ENCODE measurements at places on chromosomes 1 and 21.

- DNase-seq, result no peak
These were observed 149.5 kb upstream of the NEGR1 start for GRCh38 chr1:72431810-72432209.

GRCh38 chr1:67522793-67523192, 92.6 kb upstream of the SERBP1 start:
- no peak for DNase-seq

DNA sequence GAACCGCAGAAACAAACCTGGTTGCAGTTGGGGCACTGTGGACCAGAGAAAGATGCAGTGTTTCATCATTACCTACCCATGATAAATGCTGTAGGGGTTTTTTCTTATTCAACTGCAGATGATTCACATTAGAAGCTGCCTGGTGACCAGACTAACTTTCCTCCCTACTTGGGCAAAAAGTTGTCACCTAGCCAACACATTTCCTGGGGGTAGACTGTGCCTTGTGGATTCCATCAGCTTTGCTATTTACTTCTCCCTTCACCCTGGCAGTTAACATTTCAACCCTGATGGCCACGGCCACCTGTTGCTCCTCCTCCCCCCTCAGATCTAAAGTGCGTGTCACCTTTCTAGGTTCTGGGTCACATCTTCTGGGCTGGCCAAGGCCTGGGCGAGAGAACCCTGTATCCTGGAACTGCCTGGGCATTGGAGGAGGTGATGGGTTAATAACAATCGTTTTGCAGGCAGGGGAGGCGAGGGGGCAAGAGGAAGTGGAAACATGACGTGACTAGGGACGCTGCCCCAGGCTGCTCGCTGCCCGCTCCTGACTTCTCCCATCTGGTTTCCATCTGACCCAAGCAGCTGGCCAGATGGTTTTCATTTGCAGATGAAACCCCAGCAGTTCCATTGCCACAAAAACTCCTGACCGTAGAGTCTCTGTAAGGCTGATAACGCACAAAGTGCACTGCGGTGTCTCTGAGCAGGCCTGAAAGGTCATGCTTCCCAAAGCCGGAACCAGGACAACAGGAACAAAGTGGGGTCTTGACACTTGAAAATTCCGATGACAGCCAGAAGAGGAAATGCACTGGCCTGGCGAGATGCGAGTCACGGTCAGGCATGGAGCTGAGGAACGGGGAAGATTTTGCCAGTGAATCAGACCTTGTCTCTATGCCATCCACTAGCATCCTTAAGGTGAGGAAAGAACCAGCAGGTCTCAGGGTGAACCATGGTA, 36.6 kb downstream of the CAPZB start:
- peak; percentile 49 for DNase-seq

DNA sequence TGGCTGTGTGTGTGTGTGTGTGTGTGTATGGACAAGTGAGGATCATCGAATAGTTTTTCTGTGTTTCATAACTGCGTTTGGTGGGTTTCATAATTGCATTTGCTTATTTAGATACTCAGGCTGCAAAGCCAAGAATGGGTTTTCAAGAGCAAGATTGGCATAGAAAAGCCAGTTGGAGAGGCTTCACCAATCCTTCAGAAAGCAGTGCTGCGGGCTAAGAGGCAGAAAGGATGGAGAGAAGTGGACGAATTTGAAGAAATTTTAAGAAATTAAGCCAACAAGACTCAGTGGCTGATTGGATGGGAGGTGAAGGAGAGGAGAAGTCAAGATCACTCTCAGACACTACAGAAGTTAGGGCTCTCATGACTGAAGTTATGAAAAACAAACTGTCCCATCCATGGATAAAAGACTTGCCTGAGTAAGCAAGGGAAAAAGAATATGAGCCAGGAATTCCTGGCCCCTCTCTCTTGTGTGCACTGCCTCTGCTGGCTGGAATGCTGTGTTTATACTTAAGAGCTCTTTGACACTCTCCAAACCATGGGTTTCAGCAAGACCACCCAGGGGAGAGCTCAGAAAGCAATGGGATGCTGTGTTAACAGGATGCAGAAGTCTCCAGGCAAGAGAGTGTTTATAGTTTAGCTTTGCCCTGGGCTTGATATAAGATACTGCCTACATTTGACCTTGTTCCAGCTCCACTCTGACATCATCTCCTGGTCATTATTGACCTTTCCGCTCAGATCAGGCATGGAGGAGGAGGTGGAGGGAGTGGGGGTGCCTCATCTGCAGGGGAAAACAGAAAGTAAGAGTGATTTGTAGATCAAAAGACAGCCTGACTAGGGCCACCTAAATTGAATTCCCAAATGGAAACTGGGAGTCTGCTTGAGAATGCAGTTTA, 232.0 kb upstream of the PLXNA2 start:
- no peak for DNase-seq

- DNase-seq, result no peak
These were observed 807.4 kb upstream of the ADGRL2 start for GRCh38 chr1:80993154-80993980.

DNA sequence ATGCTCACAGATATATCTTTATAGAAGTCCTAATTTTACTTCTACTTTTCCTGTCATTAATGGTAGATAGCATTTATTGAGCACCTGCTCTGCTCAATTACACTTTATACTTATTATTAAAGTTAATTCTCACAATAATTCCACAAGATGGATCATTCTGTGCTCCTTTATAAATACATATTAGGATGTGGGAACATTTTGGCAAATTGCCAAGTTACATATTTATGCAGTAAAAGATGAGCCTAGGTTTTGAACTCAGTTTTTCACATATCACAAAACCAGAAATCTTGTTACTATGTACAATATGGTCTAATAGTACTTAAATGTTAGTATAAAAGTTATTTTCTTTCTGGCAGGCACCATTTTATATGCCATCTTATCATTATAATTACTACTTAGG, 895.0 kb upstream of the B3GALT2 start:
- DNase-seq, result no peak

DNA sequence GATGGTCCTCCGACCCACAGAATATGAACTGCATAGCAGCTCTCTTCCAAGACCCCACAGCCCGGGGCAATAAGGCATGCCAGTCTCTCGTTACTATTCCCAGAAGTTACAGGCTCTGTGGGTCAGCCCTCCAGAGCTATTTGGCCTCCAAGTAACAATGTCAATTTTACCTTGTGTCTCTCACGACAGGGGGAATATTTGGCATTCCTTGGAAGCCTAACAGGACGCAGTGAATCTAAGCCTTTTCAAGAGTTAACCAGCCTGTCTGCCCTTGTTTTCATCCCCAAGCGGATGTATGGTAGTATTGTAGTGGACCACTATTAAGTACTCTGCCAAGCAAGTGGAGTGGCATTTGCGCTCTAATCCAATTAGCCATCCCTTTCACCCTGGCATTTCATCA, 24.4 kb upstream of the GNG4 start:
- no peak for DNase-seq

DNA sequence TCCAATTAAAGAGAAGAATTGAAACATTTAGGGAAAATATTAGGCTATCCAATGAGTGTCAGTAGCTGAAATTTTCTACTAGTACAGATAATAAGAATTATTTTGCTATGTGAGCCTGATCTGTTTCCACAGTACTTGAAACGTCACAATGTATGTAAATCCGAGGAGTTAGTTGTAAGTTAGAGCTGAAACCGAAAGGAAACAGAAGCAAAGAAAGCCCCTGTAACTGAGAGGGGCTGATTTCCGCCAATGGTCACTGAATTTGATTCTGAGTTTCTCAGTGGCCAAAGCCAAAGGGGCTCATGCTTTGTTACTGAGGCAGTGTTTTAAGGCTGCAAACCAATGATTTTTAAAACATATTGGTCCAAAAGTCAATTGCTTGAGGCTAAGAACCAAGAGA, 168.3 kb upstream of the DUSP10 start:
- DNase-seq, result no peak

DNA sequence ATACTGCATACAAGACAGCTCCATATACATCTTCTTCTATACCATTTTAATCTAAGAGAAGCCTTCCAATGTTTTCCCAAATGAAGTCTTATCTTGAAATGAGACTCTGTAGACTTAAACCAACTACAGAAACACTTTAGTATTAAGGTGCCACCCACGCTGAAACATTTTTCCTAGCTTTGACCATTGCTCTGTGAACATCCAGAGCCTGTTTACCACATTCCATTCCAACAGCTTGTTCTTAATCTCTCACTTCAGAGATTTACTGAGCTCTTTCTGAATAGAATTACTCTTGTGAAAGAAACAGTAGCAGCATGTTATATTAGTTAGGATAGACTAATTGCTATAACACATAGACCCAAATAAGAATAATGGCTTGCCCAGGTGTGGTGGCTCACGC, 19.6 kb upstream of the POGZ start:
- no peak for DNase-seq

GRCh38 chr1:55396381-55396891, 181.3 kb upstream of the USP24 start:
- DNase-seq, result no peak

DNA sequence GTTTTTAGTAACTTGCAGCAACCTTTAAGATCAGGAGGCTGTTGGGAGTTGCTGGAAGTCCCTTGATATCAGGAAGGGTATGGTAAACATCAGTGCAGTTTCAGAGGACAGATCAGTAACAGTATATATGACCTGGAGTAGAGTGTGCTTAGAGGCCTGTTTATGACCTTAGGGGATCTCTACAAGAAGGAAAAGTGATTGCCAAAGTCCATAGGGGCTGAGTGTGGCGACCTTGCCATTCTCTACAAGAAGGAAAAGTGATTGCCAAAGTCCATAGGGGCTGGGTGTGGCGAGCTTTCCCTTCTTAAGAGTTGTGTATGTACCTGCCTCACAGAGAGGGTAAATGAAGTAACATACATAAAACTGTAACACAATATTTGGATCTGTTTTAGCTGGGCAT, 28.5 kb upstream of the AXDND1 start:
- no peak for DNase-seq

DNA sequence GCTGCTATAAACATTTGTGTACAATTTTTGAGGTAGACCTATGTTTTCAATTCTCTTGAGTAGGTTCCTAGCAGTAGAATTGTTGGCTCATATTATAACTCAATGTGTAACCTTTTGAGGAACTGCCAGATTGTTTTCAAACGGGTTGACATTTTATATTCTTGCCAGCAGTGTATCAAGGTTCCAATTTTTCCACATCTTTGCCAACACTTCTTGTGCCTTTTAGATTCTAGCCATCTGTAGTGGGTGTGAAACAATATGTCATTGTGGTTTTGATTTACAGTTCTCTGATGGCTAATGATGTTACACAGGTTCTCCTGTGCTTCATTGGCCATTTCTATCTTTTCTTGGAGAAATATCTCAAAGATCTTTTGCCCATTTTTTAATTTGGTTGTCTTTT, 36.4 kb downstream of the MAP3K7CL start:
- no peak for DNase-seq

- no peak for DNase-seq
These were observed 49.9 kb downstream of the COL6A1 start for GRCh38 chr21:46031484-46031883.

DNA sequence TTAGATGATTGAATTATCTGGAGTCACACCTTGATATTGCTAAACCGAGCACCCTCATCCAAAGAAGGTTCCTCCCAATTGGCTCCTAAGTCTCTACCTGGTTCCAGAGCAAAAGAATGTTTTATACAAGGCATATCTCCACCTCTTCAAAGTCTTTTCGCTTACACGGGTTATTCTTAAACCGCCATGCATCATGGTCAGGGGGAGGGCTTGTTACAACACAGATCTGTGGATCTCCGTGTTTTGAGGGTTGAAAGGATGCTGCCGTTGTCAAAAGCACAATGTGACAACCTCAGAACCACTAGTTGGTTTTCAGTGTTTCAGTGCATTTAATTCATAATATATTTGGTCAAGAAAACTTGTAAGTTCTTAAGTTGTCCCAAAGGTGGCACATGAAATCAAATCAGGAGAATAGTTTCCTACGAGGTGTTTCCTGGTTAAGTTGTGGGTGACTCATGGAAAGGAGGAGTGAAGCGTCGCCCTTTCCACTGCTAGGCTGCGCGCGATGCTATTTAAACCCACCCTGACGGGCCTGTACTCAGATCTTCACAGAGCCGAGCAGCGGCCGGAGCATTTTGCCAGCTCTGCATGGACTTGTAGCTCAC, 1531.6 kb upstream of the TPTE start:
- no peak for DNase-seq

All from stimulated activated CD4-positive, alpha-beta T cell treated with anti-CD3 and anti-CD28 coated beads, Interleukin-15, amount 100 ng/mL, for 24 hours (primary cell).